Calu3 (cell line): ENCODE measurements at places on chromosomes 4 and X. TPM values are rescaled to one million over a fixed set of nuclear protein-coding genes. Genes with fewer than 3 reads are reported as not detected.

Gene IL21
- not detected in 2 replicates for total RNA-seq

GRCh38 chrX:40012039-40012867 is 85.5 kb downstream of the BCOR start:
- H3K36me3 ChIP-seq: peaks cover 27% of the 10 kb centered on the region
- peak; percentile 13 for DNase-seq
- peak overlapping the region; percentile 84 for H3K4me3 ChIP-seq
- H3K27ac ChIP-seq: no peak overlapping the region

GRCh38 chr4:155657169-155657568 is 9.5 kb upstream of the GUCY1A1 start:
- no peak overlapping the region for H3K27ac ChIP-seq
- no peaks in the 10 kb centered on the region for H3K27me3 ChIP-seq
- H3K36me3 ChIP-seq: no peaks in the 10 kb centered on the region
- DNase-seq: no peak
- no peak overlapping the region for H3K4me3 ChIP-seq

Gene CENPVL1
- total RNA-seq: not detected in 2 replicates

DNA sequence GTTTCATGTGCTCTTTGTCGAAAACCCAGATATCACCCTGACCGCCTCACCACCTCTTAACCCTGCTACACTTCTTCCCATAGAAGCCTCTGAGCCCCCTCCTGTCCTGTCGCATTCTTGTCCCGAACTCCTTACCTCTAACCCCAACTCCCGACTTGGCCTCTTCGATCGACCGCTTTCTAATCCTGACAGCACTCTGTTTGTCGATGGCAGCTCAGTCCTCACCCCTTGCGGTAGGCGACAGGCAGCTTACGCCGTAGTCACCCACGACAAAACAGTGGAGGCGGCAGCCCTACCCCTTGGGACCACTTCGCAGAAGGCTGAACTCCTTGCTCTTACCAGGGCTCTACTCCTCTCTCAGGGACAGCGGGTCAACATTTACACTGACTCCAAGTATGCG is 961.7 kb downstream of the RPA4 start:
- H3K27ac ChIP-seq: no peak overlapping the region
- H3K4me3 ChIP-seq: no peak overlapping the region
